HS-5 (cell line): ENCODE measurements at places on chromosomes 11 and 22.

- DNase-seq, result no peak
These were observed 82.6 kb downstream of the LDLRAD3 start for GRCh38 chr11:36026315-36026968.

GRCh38 chr11:67458266-67458665 lies 3.1 kb downstream of the CABP4 start:
- DNase-seq, result no peak

- no peak for DNase-seq
These were observed 25.0 kb upstream of the PRSS23 start for GRCh38 chr11:86775361-86775760.

DNA sequence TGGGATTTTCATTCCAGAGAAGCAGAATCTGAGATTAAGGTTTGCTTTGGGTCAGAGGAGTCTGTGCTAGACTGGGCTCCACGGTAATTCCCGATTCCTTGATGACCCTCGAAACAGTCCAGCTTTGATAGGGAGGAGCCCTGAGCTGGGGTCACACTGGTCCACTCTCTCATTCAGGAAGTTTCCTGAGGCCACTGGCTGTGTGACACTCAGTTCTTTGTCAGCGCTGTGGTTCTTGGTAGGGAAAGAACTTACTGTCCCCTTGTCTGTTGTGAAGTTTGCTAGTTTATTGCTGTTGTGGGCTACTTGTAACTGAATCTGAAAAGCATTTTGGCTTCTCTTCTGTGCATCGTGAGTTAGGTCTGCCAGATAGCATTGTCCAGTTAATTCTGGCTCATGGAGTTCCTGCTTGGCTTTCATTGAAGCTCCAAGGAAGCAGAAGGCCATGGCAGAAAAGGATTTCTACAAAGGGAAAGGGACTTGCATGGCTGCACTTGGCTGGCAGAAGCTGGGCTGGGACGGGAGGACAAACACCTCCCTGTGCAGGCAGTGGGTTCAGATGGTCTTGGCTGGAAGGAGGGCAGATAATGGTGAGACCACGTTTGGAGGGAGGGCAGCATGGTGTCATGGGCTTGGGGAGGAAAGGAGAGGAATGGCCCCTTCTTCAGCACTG lies 23.3 kb downstream of the BCR start:
- DNase-seq, result no peak

DNA sequence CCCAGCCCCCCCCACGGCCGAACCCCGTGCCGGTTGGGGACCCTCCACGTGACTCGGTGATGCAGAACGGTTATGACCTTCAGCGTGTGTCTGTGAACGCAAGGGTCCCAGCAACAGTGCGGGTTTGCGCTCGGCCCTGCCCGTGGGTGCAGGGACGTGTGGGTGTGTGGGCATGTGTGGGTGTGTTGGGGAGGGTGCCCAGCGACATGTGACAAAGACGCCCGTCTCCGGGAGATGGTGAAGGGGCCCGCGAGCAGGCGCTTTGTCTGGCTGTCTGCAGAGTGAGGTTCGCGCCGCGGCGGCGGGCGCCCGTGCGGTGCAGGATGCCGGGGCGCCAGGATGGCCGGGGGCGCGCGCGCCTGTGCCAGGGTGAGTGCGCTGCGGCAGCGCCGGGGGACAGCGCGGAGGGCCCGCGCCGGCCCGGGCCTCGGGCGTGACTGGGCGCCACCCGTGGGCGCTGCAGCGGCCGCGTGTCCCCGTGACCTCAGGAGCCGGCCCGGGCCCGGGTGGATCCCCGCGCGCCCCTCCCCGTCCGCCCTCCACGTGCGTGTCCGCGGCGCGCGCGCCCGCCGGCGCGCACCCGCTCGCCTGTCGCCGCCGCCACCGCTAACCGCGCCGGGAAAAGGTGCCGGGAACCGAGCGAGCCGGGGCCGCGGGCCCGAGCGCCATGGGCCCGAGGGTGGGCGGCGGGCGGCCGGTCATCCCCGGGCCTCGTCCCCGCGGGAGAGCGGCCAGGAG lies at the start of gene LRFN4:
LRFN4 (plus strand) TSS at position 569 of the 738 bp plus-strand sequence. CDS start 681 bp downstream, outside the sequence.
- DNase-seq, result no peak

DNA sequence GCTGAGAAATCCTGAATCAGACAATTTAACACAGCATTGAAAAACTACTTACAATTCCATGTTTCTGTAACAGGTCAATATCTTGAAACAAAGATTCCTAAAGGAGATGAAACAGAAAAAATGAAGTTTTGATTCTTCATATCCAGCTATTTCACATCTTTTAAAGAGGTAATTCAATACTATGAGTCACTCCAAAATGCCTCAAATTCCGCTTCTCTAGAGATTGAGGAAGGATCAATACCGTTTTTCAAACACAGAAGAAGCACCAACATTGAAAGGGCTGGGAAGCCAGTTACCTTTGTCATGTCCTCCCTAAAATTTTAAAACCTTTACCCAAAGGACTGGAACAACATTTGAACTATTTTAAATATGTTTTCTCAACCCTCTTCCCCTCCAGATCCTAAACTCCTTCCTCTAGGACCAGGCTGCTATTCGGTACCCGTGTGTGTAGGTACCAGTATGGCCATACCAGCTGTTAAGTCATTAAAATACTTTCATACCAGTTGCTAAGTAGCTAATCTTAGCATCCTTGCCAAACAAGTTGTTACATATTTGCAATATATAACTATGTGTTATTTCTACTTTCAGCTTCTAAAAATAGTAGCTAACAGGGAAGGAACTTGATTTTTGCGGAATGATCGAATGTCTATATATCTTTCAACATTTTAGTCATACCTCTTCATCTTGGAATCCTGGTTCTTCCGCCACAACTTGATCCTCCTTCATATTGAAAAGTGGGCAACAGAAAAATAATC lies 2.3 kb downstream of the DMC1 start:
- no peak for DNase-seq

- DNase-seq, result no peak
These were observed 44.4 kb downstream of the NAT10 start for GRCh38 chr11:34149786-34150185.

DNA sequence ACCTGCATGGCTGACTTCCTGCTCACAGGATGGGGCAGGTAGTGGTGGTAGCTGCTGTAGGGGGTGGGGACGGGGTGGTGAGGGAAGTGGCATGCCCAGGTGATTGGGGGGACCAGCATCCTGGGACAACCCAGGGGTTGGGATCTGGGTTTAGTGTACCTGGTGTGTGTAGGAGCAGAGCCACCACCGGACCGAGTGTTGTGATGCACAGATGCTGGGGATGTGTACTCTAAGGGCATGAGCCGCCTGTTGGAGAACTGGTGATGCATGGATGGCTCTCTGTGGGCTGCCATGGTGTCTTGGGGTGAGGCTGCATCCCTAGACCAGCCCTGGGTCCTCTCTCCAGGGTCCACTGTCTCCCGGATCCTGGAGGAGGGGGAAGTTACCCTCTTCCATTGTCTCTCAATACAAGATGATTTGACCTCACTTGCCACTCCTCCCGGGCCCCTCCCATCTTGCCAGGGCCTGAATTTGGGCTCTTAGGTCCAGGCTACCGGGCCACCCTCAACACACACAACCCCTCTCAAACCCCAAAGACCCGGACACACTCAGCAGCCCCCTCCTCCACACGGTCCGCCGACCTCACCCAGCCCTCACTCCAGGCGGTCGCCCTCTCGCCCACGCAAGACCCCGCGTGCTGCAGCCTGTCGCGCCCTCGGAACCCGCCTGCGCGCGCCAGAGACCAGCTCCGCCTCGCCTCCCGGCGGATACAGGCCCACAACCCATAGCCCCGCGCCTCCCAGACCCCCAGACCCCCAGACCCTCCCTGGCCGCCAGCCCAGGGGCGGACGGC lies 619 bp downstream of the LRRC75B start:
- DNase-seq, result no peak

GRCh38 chr11:61153593-61154095 lies 7.6 kb downstream of the VPS37C start:
- no peak for DNase-seq

DNA sequence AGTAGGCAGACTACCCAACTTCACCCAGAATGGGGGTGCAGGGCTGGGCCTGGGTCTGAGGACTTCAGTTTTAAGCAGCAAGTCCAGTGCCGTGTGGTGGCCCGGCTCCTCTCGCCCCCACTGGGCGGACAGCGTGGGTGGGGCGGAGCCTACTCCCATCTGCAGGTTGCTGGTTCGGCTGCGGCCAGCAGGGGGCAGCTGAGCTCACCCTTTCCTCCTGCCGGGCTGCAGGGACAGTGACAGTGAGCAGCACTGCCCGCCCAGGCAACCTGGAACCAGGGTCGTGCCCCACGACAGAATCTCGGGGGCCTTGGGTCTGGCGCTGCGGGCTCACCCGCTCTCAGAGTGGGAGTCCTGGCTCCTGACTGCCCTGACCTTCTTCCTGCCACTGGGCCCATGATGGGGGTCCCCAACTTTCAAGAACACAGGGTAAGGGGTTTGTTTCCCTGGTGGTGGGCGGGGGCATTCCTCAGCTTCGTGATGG lies 6.2 kb upstream of the NEAT1 start:
- peak; percentile 35 for DNase-seq

GRCh38 chr11:37509506-37509905 lies 911.5 kb upstream of the RAG2 start:
- no peak for DNase-seq

DNA sequence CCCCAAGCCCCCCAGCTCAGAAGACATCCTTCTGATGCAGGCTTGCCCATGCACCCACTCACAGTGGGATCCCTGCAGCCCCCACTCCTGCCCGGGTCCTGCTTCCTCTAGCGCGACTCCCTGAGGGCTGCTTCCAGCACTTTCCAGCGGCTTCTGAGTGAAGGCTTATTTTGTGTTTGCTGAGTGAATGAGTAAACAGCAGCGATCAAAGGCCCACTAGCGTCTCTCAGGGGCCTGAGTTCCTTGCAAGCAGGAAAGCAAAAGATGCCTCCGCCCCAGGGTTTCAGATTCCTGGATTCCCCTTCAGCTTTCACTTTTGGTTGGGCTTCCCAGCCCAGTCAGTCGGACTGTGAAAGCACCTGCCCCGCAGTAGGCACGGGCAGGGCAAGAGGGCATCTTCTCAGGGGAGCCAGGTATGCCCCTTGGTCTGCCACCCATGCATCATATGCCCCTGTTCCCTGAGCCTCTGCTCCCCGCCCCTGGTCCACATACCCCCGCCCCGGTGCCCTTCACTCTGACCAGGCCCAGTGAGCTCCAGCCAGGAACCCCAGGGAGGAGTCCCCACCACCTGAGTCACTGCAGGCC lies 9.2 kb downstream of the FADD start:
- no peak for DNase-seq

GRCh38 chr11:98835335-98835734 lies 185.4 kb upstream of the CNTN5 start:
- DNase-seq, result no peak

DNA sequence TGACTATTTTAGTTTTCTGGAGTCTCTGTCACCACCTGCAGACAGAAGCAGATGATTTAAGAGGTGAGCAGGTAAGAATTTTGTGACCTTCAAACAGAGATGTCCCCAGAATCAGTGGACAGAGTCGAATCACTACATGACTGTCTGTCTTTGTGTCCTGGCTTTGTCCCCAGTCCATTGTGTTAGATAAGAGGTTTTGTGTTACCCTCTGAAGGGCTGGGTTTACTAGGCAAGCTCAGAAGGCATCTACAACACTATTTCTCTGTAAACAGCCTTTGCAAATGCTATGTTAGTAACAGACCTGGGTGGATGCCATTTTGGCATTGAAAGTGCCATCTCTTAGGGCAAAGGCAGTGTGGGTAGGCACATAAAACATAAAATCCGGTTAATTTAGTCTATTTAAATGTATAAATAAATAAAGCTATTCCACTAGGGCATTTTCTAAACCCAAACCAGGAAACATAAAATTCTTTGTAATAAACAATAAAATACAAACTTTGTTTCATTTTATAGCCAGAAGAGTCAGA lies 40.3 kb upstream of the CADM1 start:
- no peak for DNase-seq
